Thoracic aorta (tissue), 2 donors: ENCODE measurements at places on chromosomes 11 and 22.

- no peak for DNase-seq
Observed at GRCh38 chr11:92886243-92886905, 83.1 kb upstream of the MTNR1B start.

DNA sequence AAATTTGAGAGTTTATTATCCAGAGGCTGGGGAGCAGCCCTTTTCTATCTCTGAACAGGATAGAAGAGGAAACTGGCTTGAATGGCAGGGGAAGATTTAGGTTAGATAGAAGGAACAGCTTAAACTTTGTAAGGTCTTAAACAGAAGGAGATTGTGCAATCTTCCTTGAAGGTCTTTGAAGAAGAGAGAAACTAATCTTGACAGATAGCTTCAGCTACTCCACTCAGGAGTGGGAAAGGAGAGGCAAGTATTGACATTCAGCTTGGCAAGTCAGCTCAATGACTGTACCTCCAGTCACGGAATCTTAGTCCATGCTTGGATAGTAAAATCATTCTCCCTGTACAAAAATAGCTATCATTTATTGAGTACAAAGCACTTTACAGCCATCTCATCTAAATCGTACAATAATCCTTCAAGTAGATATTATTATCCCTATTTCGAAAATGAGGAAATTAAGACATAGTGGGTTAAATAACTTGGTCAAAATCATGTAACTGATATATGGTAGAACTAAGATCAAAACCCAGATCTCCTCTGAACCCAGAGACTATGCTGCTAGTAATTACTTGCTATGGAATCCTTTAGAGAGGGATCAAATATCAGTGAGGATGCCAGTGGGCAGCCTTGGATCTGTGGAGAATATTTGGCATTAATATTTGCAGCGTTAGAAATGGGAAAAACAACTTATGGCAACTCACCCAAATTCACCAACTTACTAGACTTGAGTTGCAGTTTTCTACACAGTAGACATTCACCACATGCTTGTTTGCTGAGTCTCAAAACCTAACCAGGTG lies 14.6 kb downstream of the C11orf97 start:
- DNase-seq: no peak

DNA sequence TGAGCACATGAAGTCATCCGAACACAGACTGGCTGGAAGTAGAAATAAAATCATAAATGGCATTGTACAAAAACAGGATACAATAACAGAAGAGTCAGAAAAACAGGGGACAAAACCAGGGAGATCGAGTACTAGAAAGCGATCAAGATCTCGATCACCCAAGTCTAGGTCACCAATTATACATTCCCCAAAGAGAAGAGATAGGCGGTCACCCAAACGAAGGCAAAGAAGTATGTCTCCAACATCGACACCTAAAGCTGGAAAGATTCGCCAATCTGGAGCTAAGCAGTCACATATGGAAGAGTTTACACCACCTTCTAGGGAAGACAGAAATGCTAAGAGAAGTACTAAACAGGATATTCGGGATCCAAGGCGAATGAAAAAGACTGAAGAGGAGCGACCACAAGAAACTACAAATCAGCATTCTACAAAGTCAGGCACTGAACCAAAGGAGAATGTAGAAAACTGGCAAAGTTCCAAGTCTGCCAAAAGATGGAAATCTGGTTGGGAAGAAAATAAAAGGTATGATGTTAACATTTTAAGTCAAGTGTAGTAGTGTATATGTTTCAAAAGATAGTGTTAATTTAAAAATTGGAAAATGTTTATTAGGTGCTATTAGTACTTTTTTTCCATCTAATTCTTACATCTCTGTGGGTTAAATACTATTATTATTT lies 9.4 kb downstream of the PCF11 start:
- no peak for DNase-seq

- DNase-seq: no peak
Observed at GRCh38 chr11:73113426-73113825, 28.7 kb downstream of the FCHSD2 start.

- no peak for DNase-seq
Observed at GRCh38 chr11:131663405-131664200, 293.2 kb downstream of the NTM start.

GRCh38 chr11:95638501-95638900 lies 151.1 kb downstream of the FAM76B start:
- DNase-seq: no peak

DNA sequence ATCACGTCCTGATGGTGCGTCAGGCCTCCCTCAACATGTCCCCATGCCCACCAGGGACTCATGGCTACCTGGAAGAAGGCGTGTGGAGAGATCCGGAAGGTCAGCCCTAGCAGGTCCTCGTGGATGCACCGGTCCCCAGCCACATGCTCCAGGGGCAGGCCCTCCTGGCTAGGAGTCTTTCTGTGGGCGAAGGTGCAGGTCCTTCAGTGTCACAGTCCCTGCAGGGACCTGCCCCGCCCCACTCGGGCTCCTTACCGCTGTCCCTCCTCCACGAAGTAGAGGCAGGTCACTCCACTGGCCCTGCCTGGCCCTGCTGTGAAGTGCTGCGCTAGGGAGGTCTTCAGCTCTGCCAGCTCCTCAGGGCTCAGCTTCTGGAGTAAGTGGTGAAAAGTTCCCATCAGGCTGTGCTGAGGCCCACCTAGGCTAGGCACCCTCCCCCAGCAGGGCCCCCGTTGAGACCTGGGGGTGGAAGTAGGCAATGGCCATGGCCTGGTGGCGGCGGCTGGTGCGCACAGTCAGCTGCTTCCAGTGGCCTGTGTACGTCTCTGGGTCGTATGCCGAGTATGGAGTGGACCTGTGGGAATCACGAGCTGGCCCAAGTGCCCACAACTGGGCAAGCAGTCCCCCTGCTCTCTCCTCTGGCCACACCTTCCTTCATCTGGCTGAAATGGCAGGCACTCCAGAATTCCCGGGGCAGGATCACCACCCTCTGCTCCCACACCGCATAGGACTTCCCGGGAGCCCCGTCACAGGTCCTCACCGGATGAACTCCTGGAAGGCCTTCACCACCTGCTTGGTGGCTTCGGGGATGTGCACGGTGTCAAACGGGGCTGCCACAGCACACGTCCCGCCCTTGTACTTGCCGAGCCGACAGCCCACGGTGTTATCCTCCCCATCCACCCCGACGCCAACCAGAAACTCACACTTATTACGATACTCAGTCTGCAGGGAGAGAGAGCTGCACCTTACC lies 1.1 kb upstream of the RANBP1 start:
- no peak for DNase-seq

GRCh38 chr11:134939905-134940304 lies 527.9 kb upstream of the B3GAT1 start:
- no peak for DNase-seq

DNA sequence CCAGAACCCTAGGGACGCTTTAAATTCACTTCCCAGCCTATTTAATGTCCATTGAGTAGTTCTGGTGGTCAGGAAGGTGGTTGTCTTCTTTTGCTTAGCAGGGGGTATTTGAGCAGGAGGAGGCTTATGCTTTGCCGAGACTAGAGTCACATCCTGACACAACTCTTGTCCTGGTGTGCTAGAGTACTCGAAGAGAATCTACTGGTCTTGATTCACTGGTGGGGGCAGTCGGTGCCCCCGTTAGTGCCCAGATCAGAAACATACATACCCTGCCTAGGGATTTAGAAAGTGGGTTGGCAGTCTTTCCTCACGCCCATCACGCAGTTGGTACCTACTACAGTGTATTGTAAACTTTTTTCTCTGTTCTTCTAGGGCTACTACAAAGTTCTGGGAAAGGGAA lies 2.7 kb downstream of the RPL27A start:
- DNase-seq: no peak

DNA sequence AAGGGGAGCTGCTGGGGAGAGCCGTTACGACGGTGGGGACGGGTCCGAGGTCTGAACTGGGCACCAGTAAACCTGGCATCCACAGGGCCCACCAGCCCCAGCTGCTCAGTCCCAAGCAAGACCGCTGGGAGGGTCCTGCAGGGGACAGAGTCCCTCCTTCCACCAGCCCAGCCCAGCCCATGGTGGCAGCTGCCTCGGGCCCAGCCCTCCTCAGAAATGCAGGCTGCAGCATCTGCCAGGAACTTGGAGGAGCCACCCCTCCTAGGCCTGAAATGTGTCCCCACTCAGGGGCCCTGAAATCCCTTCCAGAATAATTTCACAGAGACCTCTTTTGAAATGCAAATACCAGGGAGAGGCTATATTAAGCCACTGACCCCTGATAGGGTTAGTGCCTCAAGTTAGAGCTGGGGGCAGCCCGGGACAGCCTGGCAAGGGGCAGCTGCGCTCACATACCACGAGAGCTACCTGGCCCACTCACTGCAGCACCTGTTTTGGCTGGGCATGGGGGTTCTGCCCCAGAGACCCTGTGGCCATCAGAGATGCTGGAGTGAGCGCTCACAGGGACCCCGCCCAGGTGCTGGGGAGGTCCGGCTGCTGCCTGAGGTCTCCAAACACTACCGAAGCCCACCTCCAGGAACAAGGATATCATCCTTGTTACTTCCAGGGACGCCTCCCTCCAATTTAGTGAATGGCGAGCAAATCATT lies 53.1 kb downstream of the CELSR1 start:
- DNase-seq: no peak

DNA sequence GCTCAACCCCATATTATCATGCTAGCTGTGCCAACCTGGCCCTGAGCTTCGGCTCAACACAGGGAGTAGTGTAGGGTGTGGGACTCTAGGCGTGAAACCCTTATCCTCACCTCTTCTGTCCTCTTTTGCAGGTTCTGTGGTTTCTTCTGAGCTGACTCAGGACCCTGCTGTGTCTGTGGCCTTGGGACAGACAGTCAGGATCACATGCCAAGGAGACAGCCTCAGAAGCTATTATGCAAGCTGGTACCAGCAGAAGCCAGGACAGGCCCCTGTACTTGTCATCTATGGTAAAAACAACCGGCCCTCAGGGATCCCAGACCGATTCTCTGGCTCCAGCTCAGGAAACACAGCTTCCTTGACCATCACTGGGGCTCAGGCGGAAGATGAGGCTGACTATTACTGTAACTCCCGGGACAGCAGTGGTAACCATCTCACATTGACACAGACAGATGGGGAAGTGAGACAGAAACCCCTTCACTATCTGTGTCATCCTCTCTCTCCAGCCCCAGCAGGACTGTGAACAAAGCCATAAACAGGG lies 76.4 kb downstream of the GGTLC2 start:
- no peak for DNase-seq

GRCh38 chr11:72678524-72678923 lies 4.3 kb upstream of the PDE2A start:
- DNase-seq: no peak

DNA sequence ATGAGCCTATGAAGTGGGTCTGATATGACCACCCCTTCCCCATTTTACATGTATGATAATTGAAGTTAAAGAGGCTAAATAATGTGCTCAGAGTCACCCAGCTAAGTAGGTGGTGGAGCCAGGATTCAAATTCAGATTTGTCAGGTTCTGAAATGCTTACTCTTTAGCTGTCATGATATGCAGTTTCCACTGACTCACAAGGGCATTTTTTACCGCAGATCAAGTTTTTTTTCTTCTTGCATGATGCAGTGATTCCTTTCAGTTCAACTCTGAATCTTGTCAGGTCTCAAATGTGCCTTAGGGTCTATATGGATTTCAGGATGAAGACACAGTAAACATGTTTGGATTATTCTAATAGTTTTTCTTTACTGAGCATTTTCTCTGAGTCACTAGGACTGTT lies 12.6 kb upstream of the TRIM44 start:
- no peak for DNase-seq

DNA sequence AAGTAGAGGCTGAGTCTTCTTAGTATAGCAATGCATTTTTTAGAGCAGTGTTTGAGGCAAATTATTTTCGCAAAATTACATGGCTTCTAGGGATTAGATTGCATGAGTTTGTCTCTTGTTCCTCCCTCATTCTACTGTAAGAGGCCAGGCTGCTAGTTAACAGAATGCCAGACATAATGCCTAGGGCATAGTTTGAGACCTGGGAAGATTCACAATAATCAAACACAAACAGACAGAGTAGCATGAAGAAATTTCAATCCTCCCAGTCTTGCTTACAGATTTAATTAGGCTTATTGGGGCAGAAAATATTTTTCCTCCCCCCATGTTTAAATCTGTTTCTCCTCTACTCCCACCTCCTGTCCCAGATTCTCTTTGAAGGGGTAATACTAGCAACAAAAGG lies 48.3 kb downstream of the ARHGEF12 start:
- no peak for DNase-seq

- DNase-seq: no peak
Observed at GRCh38 chr11:64268893-64269539, 15.4 kb downstream of the BAD start.

- DNase-seq: no peak
Observed at GRCh38 chr22:45544588-45545170, 42.0 kb downstream of the FBLN1 start.

- no peak for DNase-seq
Observed at GRCh38 chr22:49848690-49849160, 4.9 kb upstream of the ZBED4 start.

DNA sequence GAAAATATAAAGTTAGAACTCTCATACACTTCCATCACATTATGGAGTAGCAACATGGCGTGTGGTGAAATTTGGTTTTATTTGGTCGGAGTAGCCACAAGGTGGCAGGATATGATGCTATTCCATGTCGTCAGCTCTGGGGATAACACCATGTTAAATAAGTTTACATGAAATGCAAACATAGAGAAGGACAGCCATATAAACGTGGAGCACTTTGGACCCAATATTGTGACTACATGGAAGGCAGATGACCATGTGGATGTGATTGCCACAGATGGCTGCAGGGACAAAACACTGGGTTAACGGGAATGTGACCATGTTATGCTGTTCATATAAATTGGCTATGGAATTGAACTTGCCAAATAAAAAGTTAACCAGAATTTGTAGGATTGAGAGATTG lies 21.0 kb downstream of the OR5M11 start:
- DNase-seq: no peak

DNA sequence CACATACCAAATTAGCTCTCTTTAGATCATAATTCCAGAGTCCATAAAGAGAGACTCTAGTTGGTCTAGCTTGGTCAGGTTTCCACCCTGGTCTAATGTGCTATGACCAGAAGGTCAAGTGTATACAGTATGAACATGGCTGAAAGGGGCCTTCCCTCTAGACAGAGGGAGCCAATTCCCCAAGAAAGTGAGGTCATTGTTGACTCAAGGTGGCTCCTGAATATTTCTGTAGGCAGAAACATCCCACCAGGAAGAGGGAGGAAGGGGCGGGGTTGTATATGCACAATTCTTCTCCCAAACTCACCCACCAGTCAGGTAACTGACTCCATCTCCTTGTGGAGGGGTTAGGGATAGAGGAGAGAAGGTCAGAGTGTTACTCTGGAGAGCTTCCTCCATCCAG lies 281.8 kb upstream of the PLET1 start:
- no peak for DNase-seq

- no peak for DNase-seq
Observed at GRCh38 chr11:92738276-92738675, 231.2 kb upstream of the MTNR1B start.
